Mesenteric fat pad (tissue), 1 donor: ENCODE measurements at places on chromosomes 3 and 15. TPM values are rescaled to one million over a fixed set of nuclear protein-coding genes. Genes with fewer than 3 reads are reported as not detected.

DNA sequence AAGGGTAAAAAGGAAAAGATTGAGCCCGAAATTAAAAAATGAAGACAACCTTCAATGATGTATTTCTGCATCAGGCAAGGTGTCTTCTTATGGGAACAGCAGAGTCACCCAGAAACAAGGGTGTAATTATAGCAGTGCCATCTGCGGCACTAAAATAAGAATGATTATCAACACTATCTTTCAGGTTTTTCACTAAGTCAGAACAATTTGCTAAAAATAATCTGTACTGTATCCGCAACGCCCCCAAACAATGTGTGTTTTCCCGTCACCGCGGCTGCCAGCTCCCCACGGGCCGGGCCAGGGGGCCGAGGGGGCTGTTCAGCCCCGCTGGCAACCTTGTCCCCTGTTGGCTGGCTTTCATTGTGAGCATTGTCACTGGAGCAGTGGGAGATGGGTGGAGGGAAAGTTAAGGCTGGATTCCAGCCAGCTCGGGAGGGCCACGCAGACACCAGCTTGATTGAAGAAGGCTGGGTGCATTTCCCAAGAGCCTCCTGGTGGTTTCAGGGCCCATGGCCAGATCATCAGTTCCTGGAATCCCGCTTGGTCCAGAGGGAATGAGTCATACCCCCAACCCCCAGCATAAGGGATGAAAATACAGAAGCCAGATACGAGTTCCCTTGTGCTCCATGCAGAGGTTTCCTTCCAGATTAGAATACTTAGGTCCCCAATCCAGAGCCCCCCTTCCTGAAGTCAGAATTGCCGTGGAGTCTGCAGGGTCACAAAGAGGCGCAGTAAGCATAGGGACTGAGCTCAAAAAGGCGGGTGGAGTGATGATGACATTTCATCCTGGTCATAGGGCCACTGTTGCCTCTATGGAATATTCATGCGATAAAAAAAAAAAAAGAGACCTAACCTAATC is 90.2 kb upstream of the KLF13 start:
- no peak for DNase-seq

GRCh38 chr15:49235446-49236124 is 65.5 kb downstream of the GALK2 start:
- DNase-seq, result no peak

- DNase-seq, result no peak
Measured at GRCh38 chr15:39465843-39466749, 114.8 kb upstream of the THBS1 start.

GRCh38 chr3:161336661-161337060 is 34.7 kb downstream of the SPTSSB start:
- DNase-seq, result no peak

DNA sequence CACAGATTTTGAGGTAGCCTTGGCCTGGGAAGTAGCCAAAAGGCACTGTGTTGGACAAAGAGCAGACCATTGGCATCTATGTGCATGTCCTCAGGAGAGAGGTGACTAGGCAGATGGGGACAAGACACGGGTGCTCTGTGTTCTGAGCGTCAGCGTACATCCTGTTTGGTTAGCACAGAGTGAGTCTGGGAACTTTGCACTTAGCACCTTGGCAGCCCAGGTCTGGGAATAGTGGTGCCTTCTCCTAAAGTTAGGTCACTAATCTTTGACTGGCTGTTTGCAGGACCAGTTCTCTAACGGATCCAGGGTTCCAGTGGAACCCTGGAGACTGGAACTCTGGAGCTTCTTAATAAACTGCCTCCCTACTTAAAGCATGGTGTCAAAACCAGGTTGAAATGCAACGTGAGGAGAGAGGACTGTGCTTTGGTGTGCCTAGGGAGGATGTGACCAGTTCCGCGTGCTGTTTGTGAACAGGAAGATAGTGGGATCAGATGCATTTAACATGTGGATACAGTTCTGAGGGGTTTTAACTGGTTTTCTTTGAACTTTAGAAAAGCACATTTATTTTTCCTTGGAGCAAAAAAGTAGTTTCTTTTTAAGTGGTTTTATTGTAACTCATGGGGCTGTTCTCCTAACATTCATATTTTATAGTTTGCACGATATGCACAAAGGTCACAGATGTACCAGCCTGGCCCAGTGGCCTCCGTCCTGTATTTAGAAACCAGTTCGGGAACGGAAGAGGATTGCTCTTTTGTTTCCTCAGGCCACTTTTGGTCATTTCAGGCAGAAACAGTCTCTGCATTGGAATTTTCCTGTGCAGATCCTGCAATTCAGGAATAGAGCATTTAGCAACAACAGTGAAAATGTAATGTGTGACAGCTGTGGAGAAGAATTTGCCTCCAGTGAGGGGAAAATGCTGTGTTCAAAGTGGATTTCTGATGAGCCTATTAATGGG is 48.8 kb downstream of the ABHD2 start:
- no peak for DNase-seq

DNA sequence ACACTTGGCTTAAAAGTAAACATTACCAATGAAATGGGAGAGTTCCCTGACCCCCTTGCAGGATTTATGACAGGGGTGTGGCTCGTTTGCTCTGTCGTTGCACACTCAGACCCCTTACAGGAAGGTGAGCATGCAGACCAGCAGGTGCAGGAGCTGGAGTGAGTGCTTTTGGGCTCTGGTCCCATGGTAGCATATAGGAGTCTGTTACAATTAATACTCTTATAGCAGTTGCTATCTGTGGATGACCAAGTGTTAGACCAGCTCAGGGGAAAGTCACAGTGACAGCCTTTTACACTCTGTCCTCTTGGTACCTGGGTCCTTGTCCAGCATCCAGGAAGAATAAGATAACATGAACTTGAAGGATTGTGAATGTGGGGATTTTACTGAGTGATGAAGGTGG is 1177.5 kb downstream of the NSUN3 start:
- DNase-seq, result no peak

DNA sequence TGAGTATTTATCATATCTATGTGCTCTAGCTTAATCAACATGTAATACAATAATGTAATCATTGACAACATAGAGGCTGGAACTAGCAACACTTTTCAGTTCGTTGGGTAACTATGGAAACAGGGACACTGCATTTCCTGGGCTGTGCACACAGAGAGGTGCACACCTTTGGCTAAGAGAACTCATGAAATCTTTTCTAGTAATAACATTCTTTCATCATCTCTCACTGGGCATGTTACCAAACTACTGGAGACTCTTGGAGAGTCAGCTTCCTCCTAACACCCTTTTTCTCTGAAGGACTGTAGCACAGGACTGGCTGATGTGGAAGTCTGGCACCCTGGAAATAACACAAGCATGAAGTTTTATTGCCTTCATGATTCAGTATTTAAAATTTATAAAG is 135.6 kb downstream of the KCNMB2 start:
- DNase-seq, result no peak

The LYZL4 gene
- total RNA-seq, result not detected

The ITGA11 gene
- total RNA-seq, result 4.5 TPM

GRCh38 chr15:63940966-63941620 is 105.2 kb downstream of the DAPK2 start:
- DNase-seq, result no peak

The EXOSC7 gene
- total RNA-seq, result 35.4 TPM

DNA sequence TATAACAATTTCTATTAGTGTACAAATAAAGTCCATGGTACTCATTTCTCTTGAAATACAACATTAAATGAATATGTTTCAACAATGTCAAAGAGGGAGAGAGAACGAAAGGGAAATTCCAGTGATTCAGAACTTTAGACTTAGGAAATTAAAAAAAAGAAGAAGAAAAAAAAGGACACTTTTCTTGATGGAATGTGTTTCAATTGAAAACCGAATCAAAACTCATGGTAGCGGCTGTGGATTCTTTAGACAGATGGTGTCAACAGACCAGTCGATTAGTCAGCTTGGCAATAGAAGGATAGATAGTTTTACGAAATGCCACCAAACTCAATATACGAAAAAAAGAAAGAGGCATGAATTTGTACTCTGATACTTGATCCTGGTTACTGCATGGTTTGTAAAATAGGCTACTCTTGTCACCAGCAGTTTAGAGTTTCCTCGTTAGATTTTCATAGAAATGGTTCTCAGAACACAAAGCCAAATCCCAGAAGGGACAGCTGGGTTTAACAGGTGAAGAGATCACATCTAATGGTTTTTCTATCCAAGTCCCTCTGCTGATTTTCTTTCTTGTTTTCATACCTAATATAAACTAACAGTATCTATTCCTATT is 793.5 kb downstream of the ROBO1 start:
- DNase-seq, result no peak

GRCh38 chr3:195549931-195550519 is 6.9 kb upstream of the PPP1R2 start:
- no peak for DNase-seq

DNA sequence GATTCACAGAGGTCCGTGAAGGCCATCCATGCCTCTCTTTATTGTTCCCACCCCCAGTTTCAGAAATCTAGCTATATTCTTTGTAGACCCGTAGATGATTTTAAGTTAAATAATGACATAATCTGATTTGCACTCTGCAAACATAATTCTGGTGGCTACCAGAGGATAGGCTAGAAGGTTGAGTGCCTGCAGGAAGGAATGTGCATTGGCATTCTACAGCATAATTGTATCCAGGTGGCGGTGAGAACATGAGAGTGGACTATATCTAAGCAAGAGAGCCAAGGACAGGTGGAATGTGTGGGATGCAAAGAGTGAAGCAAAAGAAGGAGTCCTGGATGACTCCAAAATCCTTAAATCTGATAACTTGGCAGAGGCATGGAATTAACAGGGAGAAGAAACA is 298.5 kb upstream of the MME start:
- DNase-seq, result no peak

DNA sequence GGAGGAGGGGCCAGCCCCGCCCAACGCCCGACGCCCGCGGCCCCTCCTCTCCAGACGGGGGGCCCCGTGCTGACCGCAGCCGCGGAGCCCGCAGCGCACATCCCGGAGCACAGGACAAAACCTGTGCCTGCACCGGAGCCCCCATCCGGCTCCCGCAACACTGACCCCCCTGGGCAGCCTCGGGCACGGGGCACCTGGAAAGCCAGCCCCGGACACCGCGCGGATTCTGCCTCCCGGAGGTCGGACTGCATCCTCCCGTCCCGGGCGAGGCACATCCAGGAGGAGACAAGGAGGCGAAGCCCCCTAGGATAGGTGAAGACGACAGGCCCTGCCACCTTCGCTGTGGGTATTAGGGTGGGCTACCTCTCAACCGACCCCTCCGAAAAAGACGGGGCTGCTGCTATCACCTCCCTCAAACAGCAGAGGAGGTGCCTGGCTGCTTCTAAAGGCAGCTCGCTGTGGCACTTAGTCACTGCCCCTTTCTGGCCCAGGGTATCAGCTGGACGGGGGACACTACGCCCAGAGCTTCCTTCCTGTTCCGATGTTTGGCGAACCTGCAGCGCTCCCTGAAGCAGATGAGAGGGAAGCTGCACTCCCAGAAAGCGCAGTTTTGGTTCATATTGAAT is 10.6 kb downstream of the XXYLT1 start:
- DNase-seq, result no peak

- no peak for DNase-seq
Measured at GRCh38 chr3:158509891-158510290, 61.1 kb upstream of the MLF1 start.

The SLCO2A1 gene
- 40.1 TPM for total RNA-seq

- no peak for DNase-seq
Measured at GRCh38 chr3:45534632-45535031, 59.9 kb upstream of the LIMD1 start.
